ENCODE measurements at places on chromosomes 13 and 19.

DNA sequence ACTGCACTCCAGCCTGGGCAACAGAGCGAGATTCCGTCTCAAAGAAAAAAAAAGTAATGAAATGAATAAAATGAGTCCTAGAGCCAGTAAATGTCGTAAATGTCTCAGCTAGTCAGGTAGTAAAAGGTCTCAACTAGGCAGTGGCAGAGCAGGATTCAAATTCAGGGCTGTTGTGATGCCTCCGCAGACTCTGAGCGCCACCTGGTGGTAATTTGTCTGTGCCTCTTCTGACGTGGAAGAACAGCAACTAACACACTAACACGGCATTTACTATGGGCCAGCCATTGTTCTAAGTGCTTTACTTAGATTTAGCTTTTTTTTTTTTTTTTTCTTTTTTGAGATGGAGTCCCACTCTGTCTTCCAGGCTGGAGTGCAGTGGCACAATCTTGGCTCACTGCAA is 30.2 kb downstream of the CYP2F1 start:
- DNase-seq = no peak

DNA sequence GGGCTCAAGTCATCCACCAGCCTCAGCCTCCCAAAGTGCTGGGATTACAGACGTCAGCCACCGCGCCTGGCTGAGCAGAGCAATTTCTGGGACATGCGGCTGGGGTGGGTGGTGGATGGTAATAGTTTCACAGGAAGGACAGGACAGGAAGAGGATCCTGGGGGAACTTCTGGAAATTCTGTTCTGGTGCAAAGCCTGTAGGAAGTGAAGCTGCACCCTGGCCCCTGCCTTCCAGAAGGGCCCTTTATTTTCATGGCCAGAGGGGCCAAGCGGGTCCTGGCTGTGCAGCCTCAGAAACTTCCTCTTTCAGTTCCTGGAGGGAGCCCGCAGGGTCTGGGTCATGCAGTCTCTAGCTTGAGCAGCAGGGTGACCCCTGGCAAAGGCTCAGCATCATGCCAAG is 15.7 kb downstream of the FEM1A start:
- no peak for DNase-seq

GRCh38 chr19:18194181-18194530 is 1.1 kb downstream of the MPV17L2 start:
- DNase-seq = no peak

GRCh38 chr13:88937384-88937783 is 1266.2 kb downstream of the SLITRK5 start:
- DNase-seq = no peak

DNA sequence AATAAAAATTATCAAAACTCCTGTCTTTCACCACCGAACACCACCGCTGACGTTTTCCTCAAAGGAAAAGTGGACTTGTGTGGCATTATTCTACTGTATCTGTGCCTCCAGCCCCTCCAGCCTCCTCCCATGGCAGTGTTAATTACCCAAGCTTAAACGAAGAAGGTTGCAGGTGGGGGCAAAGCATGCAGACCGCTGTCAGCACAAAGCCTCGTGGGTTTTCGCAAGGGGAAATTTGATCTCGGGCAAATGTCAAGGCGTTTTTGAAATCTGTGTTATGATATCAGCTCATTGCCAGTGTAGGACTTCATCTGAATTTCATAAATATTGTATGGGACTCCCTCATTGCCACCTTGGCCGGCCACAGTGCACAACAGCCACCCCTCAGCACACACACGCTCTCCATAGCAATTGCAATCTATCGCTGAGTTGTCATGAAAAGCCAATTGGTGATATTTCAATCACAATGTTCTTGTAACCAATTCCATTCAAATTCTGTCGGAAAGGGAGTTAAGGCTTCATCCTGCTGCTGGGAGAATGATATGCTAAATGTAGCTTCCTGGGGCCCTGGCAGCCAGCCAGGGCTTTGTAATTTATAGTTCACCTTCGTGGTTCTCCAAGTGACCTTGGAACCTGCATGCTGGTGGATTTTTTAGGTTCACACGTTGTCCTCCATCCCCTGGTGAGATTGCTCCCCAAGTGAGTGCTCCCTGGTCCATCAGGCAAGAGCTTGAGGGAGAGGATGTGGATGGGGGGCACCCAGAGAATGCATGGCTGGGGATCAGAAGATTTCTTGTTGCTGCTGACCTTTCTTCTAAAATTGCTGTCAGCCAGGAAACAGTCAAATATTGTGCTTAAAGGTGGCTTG is 16.6 kb downstream of the CHST8 start:
- DNase-seq = no peak

DNA sequence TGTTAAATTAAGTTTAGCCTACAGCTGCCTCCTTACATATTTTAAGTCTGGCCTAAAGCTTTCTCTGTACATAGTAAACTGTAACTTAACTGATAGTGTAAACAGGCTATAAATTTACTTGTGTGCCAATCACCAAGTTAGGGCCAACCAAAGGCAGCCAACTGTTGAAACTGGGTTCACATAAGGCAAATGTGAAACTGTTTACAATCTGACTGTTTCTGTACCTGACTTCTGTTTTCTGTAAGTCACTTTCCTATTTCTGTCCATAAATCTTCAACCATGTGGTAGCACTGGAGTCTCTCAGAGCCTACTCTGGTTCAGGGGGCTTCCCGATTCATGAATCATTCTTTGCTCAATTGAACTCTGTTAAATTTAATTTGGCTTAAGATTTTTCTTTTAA is 103.1 kb downstream of the RAP2A start:
- no peak for DNase-seq

- DNase-seq = no peak
These were observed 7.8 kb upstream of the CLC start for GRCh38 chr19:39745643-39746042.

DNA sequence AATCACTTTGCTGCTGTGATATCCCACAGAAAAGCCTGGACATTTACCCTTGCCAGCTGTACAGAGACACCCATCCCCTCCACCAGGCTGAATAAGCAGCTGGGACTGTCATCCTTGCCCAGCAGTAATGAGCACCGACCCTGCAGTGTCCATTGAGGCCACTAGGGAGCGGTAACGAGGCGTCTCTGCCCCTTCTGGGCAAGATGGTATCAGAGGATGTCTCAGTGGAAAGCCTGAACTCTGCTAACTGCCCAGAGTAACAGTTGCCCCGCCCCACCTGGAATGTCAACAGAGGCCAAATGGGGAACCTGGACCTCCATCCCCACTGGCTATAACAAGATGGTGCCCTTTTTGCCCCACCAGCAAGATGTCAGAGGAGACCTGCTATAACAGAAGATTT is 22.8 kb upstream of the CEACAM20 start:
- DNase-seq = no peak

DNA sequence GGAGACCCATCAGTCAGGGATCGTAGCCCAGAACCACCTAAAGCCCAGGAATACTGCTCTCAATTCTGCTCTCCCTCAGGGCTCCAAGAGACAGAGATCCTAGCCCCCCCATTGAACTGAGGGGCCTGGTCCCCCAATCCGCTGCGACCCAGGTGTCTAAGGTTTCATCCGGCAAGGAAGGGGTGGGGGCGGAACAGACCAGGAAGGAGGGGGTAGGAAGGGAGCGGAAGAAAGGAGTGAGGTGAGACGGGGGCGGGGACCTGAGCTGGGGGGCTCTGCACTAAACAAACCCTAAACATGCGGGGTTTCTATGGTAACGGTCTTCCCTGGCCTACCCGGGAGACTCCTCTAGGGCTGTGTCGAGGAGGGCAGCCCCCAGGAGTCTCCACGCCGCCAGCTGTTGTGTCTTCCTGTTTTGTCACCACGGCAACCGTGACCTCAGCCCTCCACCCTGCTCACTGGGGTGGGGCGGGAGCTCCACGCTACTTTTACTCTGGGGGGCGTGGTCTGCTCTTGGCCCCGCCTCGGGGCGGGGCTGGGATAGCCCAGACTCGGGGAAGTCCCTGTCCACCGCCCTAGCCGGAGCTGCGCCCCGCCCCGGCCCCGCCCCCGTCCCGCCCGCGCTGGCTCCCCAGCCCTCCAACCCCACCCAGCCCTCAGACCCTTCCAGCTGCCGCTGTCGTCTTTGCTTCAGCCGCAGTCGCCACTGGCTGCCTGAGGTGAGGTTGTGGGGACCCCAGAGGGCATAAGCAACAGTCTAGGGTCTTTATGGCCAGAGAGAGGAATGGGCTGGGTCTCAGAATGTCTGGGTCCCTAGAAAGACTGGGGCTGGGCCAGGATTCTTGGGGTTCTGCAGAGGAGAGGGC is at the start of gene MYADM:
Gene MYADM (plus strand): TSS at position 659 of the 866 bp plus-strand sequence. CDS start 5,647 bp downstream, outside the sequence.
- no peak for DNase-seq

Data from NCI-H187 (cell line).